Ascending aorta (tissue), 2 donors: ENCODE measurements at places on chromosomes 12 and 14. TPM values are rescaled to one million over a fixed set of nuclear protein-coding genes. Genes with fewer than 3 reads are reported as not detected.
A peak's percentile ranks its signal among the peaks of the same experiment; 100 is the strongest.

- no peaks in the 10 kb centered on the region for H3K4me1 ChIP-seq
- no peaks in the 10 kb centered on the region for H3K27me3 ChIP-seq
- no peak overlapping the region for H3K27ac ChIP-seq
- DNase-seq, result no peak
- H3K36me3 ChIP-seq, result no peaks in the 10 kb centered on the region
Measured at GRCh38 chr14:55973911-55974630, 144.1 kb upstream of the PELI2 start.

DNA sequence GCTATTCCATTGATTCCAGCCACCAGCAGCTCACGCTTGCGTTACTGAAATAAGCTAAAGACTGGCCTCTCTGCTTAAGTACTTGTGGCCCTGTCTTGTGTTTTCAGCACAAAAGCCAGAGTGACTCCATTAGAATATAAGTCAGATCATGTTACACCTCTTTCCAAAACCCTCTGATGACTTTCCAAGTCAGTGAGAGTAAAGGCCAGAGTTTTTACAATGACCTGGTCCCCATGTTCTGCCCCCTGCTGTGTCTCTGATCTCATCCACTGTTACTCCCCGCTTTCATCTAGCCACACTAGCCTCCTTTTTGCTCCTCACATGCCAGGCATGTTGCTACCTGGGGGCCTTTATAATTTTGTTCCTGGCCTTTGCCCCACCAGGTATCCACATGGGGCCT, 6.9 kb upstream of the CKAP4 start:
- no peak for DNase-seq
- no peak overlapping the region for H3K4me3 ChIP-seq
- H3K27ac ChIP-seq, result no peak overlapping the region
- no peaks in the 10 kb centered on the region for H3K27me3 ChIP-seq
- H3K4me1 ChIP-seq, result no peaks in the 10 kb centered on the region

DNA sequence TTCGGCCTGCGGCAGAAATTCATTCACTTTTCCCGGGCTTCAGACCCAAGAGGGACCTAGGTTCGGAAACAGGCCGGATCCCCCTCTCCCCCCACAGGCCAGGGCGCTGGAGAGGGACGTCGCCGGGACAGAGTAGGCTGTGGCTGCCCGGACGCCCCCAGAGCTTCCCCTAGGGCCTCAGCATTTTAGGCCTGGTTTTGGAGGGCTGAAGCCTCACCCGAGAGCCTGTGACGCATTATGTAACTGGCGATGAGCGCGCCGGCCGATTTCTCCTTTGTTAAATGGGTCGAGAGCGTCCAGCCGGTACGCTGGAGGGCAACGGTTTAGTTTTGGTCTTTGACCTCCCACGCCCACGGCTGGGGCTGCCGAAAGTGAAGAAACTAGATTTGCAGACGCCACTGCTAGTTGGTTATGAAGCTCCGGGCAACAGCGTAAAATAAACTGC, 657 bp downstream of the PEBP1 start:
- H3K4me1 ChIP-seq, result no peaks in the 10 kb centered on the region
- DNase-seq, result peak; percentile 79
- no peaks in the 10 kb centered on the region for H3K27me3 ChIP-seq
- peak overlapping the region; percentile 86 for H3K27ac ChIP-seq
- peak overlapping the region; percentile 82 for H3K4me3 ChIP-seq
- H3K36me3 ChIP-seq, result peaks cover 37% of the 10 kb centered on the region

Gene KRT80
- total RNA-seq, result not detected

Gene DPF3
- total RNA-seq, result 0.11 TPM

Gene CLEC4A
- total RNA-seq, result 28.8 TPM

GRCh38 chr12:52832985-52833905, 866 bp downstream of the KRT79 start:
- H3K27me3 ChIP-seq, result no peaks in the 10 kb centered on the region
- no peaks in the 10 kb centered on the region for H3K36me3 ChIP-seq
- H3K4me1 ChIP-seq, result no peaks in the 10 kb centered on the region
- no peak overlapping the region for H3K4me3 ChIP-seq
- no peak overlapping the region for H3K27ac ChIP-seq
- DNase-seq, result no peak

Gene IFNG-AS1
- total RNA-seq, result not detected

Gene PAX9
- total RNA-seq, result not detected

DNA sequence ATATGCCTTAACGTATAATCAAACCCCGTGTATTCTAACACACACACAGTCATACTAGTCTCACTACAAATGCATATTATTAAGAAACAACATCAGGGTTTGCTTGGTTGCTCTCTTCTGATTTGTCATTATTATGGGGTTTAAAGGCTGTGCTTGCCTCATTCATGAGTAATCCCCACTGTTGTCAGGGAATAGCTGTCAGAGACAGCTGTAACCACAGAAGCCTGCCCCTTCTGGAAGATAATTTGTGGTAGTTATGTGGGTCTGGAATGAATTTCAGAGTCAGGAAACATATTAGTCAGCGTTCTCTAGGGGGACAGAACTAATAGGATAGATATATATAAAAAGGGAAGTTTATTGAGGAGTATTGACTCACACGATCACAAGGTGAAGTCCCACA, 456.9 kb upstream of the TMEM132C start:
- no peaks in the 10 kb centered on the region for H3K27me3 ChIP-seq
- DNase-seq, result no peak
- peaks cover 10% of the 10 kb centered on the region for H3K4me1 ChIP-seq

- H3K4me3 ChIP-seq, result no peak overlapping the region
- no peak for DNase-seq
- no peaks in the 10 kb centered on the region for H3K27me3 ChIP-seq
- H3K27ac ChIP-seq, result no peak overlapping the region
- no peaks in the 10 kb centered on the region for H3K36me3 ChIP-seq
Measured at GRCh38 chr12:121085506-121086353, 46.7 kb upstream of the OASL start.

DNA sequence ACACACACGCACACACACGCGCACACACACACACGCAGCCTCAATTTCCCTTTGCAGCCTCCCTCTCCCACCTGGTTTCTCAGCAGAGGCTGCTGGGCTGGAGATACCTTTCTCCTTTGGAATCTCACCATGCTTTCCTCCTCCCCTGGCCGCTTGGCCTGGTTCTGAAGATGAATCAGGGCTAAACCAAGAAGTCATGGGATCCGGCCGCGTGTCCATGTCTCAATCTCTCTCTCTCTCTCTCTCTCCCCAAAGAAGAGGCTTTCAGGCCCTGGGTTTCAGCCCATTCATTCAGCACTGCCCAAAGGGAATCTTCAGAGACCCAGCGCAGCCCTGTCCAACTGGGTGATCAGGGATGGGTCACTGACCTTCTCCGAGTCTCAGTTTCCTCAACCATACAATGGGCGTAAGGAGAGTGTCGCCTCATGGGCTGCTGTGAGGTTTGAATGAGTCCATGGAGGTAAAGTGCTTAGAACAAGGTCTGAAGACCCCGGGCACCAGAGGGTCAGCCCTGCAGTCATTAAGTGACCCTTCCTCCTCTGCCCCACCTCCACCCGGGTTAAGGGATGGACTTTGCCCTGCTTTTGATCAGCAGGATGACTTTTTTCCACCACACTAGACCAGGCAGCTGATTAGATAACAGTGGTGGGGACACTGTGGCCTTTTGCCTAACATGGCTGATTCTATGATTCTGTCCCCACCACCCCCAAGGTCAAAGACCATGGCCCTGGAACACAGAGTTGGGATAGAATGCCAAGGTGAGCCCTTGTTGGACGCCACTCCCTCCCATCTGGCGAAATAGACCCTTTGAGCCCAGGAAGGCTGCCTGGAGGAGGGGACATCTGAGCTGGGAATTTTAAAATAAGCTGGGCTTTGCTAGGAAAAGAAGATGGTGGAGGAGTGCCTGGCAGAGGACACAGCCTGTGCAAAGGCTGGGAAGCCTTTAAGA, 42.1 kb downstream of the SCARB1 start:
- H3K4me1 ChIP-seq, result no peaks in the 10 kb centered on the region
- no peak for DNase-seq
- no peak overlapping the region for H3K4me3 ChIP-seq
- no peaks in the 10 kb centered on the region for H3K36me3 ChIP-seq

DNA sequence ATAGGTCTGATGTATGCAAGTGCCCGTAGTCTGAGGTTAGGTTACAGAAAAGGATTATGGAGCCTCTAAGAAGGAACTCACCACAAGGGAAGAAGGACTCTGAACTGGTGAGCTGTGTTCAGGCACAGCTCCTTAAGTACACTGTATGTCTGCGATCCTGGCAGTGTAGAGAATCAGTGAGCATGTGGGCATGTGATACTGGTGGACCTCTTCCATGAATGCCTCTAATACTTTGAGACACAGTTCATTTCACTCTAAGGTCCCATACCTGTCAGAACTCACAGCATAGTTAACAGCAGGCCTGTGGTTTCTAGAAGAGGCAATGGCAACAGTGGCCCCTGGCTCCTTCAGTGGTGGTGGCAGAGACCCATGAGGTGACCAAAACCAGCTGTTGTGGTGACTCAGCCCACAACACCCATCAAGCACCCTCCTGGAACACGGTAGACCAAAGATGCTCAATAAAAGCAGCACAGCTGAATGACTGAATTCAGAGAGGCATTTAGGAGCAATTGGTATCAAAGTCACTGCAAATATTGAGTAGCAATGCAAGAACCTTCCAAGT, 6.9 kb upstream of the OR6J1 start:
- H3K36me3 ChIP-seq, result no peaks in the 10 kb centered on the region
- no peak overlapping the region for H3K4me3 ChIP-seq
- DNase-seq, result no peak
- no peaks in the 10 kb centered on the region for H3K27me3 ChIP-seq
- H3K4me1 ChIP-seq, result no peaks in the 10 kb centered on the region
- H3K27ac ChIP-seq, result no peak overlapping the region

Gene TEX52
- total RNA-seq, result not detected

DNA sequence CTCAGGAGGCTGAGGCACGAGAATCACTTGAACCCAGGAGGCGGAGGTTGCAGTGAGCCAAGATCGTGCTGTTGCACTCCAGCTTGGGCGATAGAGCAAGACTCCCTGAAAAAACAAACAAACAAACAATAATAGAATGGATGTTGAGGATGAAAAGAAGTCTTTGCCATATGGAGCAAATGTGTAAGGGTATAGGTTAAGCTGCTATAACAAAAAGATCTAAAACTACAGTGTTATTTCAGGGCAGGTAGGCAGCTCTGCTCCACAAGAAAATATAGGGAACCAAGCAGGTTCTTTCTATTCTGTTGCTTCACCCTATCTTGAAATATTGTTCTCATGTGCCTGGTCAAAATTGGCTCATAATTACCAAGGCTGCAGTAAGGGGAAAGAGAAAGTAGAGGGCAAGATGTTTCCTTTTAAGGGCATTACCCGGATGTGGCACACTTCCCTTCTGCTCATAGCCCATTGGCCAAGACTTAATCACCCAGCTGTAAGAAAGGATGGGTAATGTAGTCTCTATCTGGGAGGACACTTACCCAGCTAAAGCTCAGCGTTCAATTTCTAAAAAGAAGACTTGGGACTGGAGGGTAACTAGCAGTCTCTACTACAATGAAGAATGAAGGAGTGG, 23.5 kb downstream of the SDSL start:
- H3K36me3 ChIP-seq, result no peaks in the 10 kb centered on the region
- DNase-seq, result no peak
- H3K27me3 ChIP-seq, result no peaks in the 10 kb centered on the region
- no peak overlapping the region for H3K4me3 ChIP-seq
- no peaks in the 10 kb centered on the region for H3K4me1 ChIP-seq
- no peak overlapping the region for H3K27ac ChIP-seq

DNA sequence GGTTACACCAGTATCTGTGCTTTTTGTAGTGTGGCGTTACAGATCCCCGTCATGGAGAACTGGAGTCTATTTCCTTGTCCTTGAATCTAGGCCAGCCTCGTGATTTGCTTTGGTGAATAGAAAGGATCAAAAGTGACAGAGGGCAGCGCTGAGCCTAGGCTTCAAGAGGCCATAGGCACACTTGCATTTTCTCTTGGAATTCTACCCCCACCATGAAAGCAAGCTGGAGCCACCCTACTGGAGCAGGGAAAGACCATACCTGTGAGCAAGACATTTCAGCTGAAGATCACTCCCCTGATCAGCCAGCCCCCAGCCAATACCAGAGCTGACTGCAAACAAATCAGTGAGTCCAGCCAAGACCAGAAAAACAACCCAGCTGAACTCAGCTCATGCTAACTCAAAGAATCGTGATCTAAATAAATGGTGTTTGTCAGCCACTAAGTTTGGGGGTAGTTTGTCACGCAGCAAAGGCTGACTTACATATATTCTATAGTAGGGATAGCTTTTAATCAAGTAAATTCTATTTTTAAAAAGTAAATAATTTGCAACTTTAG, 521.9 kb upstream of the TBX3 start:
- no peak overlapping the region for H3K4me3 ChIP-seq
- H3K27me3 ChIP-seq, result no peaks in the 10 kb centered on the region
- no peak for DNase-seq
- no peak overlapping the region for H3K27ac ChIP-seq
- H3K36me3 ChIP-seq, result no peaks in the 10 kb centered on the region

DNA sequence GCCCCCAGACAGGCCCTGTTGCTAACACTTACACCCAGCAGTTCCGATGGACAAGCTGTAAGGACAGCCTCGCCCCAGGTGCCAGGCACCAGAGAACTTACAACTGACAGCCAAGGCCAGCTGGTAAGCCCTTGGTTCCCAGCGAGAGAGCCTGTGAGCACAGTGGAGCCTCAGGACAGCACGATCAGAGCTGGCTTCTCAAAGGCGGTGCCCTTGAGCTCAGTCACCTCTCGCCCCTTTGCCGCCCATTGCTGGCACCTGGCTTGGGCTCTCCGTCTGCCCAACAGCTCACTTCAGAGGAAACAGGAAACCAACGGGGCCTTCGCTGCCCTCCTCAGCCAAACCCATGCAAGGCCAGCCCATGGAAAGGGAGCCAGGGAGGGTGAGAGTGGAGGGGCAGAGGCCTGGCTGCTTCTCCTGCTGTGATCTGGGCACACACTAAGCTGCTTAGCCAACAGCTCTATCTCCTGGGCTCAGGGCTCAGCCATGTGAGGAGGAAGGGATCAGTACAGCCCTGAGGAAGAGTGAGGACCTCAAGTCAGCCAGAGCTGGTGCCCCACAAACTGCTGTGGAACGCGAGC, 98.5 kb downstream of the SINHCAF start:
- no peak overlapping the region for H3K27ac ChIP-seq
- H3K4me1 ChIP-seq, result no peaks in the 10 kb centered on the region
- no peaks in the 10 kb centered on the region for H3K36me3 ChIP-seq
- H3K4me3 ChIP-seq, result no peak overlapping the region

Gene GNB3
- 10.4 TPM for total RNA-seq

GRCh38 chr14:23582906-23583760, 4.5 kb upstream of the JPH4 start:
- H3K36me3 ChIP-seq, result no peaks in the 10 kb centered on the region
- H3K4me3 ChIP-seq, result no peak overlapping the region
- H3K4me1 ChIP-seq, result no peaks in the 10 kb centered on the region

GRCh38 chr14:76467711-76468155, 91.8 kb downstream of the ESRRB start:
- H3K27me3 ChIP-seq, result no peaks in the 10 kb centered on the region
- H3K36me3 ChIP-seq, result no peaks in the 10 kb centered on the region
- H3K4me3 ChIP-seq, result no peak overlapping the region

Gene KLRK1
- not detected for total RNA-seq

Gene BDKRB2
- total RNA-seq, result 7.9 TPM

DNA sequence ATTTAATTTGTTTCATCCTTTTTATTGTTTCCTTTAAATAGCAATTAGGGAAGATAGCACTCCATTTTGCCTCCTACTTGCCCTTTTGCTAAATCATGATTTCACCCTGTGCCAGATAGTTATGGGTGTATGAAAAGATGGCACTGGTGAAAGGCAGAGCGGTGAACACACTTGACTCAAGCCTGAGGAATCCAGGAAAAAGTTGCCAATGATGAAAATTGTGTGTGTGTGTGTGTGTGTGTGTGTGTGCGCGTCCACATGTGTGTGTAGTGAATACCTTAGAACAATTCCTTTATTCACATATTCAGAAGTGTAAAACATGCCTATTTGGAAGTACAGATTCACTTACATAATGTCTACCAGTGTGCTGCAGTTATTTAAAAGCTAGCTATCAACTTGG, 123.8 kb downstream of the PTCSC3 start:
- H3K36me3 ChIP-seq, result no peaks in the 10 kb centered on the region
- H3K27ac ChIP-seq, result no peak overlapping the region
- no peak for DNase-seq
